ENCODE measurements at places on chromosomes 5 and 9.

GRCh38 chr9:752201-752600 lies 89.3 kb upstream of the DMRT1 start:
- no peak for DNase-seq

DNA sequence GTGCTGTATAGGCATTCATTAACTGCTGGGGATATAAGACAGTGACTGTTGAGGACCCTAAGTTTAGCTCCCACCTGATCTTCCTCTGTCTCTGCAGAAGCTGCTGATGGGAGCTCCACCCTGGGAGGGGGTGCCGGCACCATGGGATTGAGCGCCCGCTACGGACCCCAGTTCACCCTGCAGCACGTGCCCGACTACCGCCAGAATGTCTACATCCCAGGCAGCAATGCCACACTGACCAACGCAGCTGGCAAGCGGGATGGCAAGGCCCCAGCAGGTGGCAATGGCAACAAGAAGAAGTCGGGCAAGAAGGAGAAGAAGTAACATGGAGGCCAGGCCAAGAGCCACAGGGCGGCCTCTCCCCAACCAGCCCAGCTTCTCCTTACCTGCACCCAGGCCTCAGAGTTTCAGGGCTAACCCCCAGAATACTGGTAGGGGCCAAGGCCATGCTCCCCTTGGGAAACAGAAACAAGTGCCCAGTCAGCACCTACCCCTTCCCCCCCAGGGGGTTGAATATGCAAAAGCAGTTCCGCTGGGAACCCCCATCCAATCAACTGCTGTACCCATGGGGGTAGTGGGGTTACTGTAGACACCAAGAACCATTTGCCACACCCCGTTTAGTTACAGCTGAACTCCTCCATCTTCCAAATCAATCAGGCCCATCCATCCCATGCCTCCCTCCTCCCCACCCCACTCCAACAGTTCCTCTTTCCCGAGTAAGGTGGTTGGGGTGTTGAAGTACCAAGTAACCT lies 22.1 kb downstream of the PCDHGC5 start:
- DNase-seq, result no peak

GRCh38 chr5:10726913-10727517 lies 34.0 kb downstream of the DAP start:
- DNase-seq, result no peak

GRCh38 chr9:206481-206880 lies 8.2 kb upstream of the DOCK8 start:
- DNase-seq, result no peak

GRCh38 chr9:82116556-82116955 lies 128.0 kb downstream of the SPATA31D1 start:
- no peak for DNase-seq

DNA sequence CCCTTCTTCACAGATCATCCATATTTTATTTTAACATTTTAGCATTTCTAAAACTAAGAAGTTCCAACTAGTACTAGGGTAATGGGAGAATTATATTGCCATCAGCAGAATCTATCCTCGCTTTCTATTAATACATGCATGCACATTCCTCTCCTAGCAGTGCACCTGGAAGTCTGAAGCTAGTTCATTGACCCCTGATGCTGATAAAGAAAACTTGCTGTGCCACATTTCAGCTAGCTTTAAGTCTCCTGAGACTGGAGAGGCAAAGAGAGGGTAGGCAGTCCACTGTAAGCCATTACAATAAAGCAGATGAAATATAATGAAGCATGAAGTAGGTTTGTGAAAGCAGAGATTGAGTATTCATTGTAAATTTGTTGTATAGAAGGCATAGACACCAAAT lies 15.8 kb downstream of the MINAR2 start:
- no peak for DNase-seq

- DNase-seq, result no peak
Measured at GRCh38 chr5:54643685-54644106, 126.1 kb downstream of the SNX18 start.

GRCh38 chr5:179292681-179293635 lies 52.3 kb downstream of the ADAMTS2 start:
- no peak for DNase-seq

DNA sequence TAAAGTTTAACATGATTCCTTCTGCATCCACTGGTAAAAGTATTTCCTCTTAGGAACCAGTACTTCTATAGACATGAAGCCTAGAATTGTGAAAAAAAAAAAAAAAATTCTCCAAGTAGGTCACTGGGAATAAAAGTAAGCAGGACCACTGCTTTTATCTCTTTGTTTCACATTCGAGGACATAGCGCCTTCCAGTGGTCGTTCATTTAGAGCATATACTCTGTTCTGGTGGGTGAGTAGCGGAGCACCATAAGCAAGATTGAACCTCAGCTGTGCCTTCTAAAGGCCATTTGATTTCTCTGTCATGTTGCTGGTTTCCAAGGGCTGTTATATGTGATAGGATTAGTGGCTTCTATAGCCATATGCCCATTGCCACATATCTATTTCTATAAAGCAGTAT lies 393.1 kb downstream of the TMEM232 start:
- DNase-seq, result no peak

- DNase-seq, result no peak
Measured at GRCh38 chr9:35813434-35814105, 1.3 kb downstream of the HINT2 start.

- DNase-seq, result no peak
Measured at GRCh38 chr5:1107167-1108022, 4.5 kb downstream of the SLC12A7 start.

GRCh38 chr5:105924366-105924765 lies 1746.4 kb downstream of the EFNA5 start:
- DNase-seq, result no peak

- no peak for DNase-seq
Measured at GRCh38 chr9:70079417-70080037, 35.9 kb downstream of the MAMDC2 start.

- DNase-seq, result no peak
Measured at GRCh38 chr9:94779693-94780290, 53.3 kb downstream of the AOPEP start.

DNA sequence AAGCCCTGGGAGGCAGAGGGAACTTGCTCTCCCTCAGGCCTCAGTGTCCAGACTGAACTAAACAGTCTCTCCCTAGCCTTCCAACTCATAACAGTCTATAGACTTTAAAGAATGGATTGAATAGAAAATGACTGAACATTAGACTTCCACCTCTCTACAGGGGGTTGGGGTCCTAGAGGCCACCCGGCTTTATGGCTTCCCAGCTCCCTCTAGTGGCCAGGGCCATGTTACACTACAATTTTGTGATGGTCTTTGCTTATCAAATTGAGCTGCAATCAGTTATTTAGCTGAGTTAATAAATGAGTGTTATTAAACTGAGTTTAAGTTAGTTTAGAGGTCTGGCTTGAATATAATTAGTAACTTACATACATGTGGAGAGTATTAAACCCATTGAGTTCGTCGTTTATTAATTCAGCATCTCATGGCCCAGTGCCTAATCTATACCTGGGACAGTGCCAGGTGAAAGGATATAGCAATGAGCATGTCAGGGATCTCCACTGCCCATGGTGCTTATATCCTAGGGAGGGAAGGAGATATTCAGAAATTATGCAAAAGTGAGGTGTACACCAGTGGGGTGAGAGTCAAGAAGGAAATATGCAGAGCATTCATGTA lies 105.2 kb downstream of the SH3TC2 start:
- DNase-seq, result no peak

GRCh38 chr9:93094658-93095204 lies 1.3 kb upstream of the CARD19 start:
- DNase-seq, result no peak

- no peak for DNase-seq
Measured at GRCh38 chr9:127730799-127731410, 4.2 kb downstream of the TOR2A start.

DNA sequence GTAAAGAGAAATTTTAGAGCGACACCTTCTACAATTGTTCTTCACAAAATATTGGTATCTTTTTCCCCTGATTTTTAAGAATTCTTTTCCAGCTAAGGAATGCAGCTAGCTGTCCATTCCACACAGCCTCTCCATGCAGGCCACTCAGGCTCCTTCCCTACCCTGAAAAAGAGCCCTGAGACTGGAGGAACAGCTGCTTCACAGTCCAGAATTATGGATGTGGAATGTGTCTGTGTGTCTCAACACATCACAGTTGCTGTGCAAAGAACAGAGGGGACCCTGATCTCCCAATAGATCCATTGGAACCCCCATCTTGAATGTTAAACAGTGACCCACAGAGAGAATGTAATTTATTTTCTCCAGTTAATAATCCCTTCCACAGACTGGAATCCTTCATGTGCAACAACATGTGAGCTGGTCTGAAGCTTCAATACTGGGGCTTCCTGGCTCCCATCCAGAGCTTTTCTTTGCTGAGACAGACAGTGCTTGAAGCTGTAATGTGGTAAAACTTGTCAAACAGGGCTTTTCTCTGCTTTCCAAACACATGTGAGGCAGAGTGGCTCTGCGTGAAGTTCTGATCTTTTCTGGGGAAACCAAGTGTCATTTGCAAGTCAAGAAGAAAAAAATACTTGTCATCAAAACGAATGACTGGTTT lies 53.3 kb upstream of the SMC5 start:
- DNase-seq, result no peak

DNA sequence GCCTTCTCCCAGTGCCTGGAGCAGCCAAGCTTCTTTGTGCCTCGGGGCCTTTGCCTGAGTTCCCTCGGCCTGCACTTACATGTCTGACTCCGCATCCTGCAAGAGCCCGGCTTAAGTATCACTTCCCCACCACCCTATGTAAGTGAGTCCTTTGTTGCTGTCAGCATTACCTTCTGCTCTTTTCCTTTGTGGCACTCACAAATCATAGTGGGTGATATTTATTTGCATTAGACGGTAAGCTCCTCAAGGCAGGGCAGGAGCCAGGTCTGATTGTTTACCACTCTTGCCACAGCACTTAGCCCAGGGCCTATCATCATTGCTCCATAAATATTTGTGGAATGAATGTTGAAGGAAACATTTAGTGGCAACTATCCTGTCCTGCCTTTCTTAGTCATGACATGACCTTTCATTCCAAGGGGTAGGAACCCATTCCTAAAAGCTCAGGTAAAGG lies 4.8 kb downstream of the GM2A start:
- no peak for DNase-seq

GRCh38 chr5:87541033-87541432 lies 128.3 kb upstream of the CCNH start:
- no peak for DNase-seq

- no peak for DNase-seq
Measured at GRCh38 chr5:113338628-113339027, 96.2 kb downstream of the TSSK1B start.

GRCh38 chr5:98773464-98774191 lies at the start of gene RGMB:
TSS of gene RGMB (plus strand) at chr5:98773663. CDS start at chr5:98774071, 408 bp downstream.
- peak; percentile 67 for DNase-seq

DNA sequence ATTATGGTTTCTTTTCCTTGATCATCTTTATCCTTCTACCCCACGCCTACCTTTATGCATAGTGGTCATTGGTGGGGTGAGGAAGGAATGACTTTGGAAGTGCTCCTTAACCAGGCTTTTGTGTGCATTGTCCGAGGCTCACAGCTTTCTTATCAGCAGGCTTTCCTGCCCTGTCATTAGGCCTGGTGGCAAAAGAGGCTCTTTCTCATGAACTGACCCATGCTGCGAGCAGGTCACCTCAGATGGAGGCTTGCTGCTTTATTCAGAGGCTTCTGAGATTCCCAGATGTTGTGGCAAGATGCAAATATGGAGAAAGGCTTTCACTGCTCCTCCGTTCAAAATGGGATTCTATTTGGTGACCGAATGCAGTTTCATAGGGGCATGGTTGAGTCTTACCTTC lies 57.4 kb upstream of the DMRTA1 start:
- DNase-seq, result no peak

DNA sequence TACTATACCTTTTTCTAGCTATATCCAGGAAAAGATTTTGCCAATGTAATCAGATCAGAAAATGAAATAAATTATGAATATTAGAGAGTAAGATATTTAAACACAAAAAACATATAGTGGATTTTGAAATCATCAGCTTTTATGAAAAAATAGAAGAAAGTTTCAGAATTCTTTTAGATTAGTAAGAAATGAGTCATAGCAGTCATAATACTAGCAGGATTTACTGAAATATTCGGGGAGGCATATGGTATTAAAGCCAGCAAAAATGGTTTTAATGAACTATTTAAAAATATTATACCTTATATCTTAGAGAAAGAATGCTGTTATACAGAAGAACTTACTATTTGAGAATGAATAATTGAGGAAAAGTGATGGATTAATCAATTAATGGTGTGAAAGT lies 303.6 kb upstream of the NUDT12 start:
- no peak for DNase-seq

GRCh38 chr5:60630179-60630578 lies 69.8 kb downstream of the DEPDC1B start:
- DNase-seq, result no peak

- no peak for DNase-seq
Measured at GRCh38 chr9:135127718-135128670, 40.5 kb downstream of the OLFM1 start.

DNA sequence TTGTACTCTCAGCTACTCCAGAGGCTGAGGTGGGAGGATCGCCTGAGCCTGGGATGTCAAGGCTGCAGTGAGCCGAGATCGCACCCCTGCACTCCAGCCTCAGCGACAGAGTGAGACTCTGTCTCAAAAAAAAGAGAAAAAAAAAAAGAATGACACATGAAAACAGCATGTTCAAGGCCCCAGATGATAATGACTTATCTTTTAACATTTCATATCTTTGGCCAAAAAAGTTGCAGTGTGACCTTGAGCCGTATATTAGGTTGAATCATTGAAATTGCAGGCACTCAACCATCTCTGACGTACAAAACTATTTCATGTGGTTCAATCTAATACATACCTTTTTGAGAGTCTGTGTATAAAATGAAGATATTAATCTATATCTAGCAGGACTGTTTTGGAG lies 79.1 kb upstream of the CPEB4 start:
- DNase-seq, result no peak

DNA sequence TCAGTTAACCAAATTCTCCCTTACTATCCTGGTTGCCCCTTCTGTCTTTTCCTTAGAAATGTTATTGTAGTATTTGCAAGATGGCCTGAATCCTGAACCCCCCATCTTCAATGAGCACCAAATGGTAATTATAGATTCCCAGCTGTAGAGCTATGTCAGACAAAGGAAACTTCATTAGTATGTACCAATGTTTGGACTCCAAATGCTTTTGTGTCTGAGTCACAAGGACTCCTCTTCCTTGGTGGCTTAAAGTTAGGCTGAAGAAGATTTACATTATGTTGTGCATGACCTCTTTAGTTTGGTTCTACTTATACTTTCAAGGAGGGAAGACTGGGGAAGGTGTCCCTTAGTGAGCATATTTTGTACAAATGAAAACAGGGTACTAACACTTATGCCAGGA lies 105.9 kb upstream of the CDKN2B start:
- no peak for DNase-seq

DNA sequence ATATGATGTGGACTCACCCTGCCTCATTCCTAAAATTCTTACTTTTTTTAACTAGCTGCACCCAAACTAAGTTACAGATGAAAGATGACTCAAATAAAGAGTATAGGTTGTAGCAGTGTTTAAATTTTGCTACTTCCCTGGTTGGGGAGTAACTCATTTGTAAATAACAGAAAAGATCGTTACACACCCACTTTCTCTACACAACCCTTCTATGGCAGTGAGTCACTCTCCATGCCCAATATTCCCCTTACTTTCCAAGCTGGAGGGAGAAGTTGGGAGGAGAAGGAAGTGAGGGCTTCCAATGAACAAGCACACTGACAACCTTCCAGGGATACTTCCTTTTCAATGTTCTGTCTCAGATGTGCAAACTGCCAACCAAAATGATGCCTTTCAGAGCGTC lies 1.9 kb downstream of the RASEF start:
- DNase-seq, result no peak

Measured in cortex of kidney (tissue), 1 donor.